ENCODE measurements at places on chromosomes 3 and 15. TPM values are rescaled to one million over a fixed set of nuclear protein-coding genes. Genes with fewer than 3 reads are reported as not detected.

GRCh38 chr15:90165659-90166489, 35.3 kb upstream of the SEMA4B start:
- DNase-seq = no peak

DNA sequence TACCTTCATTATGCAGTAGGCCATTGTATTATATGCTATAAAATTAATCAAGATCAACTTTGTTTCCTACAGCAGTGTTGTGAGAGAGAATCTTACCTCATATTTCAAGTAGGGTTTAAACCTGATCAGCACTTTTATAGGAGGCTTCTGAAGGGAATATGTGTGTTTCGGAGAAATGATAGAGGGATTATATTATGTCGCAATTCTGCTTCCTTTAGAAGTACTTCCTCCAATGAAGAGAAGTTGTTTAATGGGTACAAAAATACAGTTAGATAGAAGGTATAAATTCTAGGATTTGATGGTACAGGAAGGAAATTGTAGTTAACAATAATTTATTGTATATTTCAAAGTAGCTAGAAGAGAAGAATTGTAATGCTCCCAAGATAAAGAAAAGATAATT, 54.9 kb downstream of the NSUN3 start:
- DNase-seq = no peak

- no peak for DNase-seq
These were observed 873.9 kb downstream of the MCTP2 start for GRCh38 chr15:95105229-95105628.

Gene AADACL2
- not detected for total RNA-seq

Gene FEZF2
- not detected for total RNA-seq

Gene CLRN1
- not detected for total RNA-seq

Gene WDR49
- 2.4 TPM for total RNA-seq

Measured in naive thymus-derived CD4-positive, alpha-beta T cell (primary cell).